ENCODE measurements at places on chromosomes 13 and 19.

DNA sequence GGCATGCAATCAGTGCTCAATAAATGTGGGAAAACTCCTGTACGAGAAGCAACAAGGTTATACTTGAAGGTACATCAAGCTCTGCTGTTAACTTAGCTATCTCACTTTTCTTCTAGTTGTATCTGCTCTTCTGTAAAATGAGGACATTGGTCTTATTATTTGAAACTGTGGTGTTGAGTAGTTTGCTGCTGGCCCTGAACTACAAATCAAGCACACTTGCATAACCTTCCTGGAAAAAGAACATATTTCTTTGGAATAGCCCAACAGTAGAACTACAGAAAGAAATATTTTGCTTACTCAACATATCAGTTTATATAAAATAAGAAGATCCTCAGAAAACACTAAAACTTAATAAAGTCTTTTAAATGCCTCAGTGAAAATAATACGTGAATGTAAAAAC, 203.0 kb downstream of the KCTD12 start:
- H3K4me1 ChIP-seq: no peaks in the 10 kb centered on the region
- no peaks in the 10 kb centered on the region for H3K36me3 ChIP-seq
- DNase-seq: no peak
- no peaks in the 10 kb centered on the region for H3K27me3 ChIP-seq
- H3K4me3 ChIP-seq: no peak overlapping the region

- H3K4me3 ChIP-seq: no peak overlapping the region
- no peaks in the 10 kb centered on the region for H3K27me3 ChIP-seq
- peak overlapping the region; percentile 87 for H3K27ac ChIP-seq
- peaks cover 2% of the 10 kb centered on the region for H3K4me1 ChIP-seq
Observed at GRCh38 chr19:45515807-45516401, 8.6 kb downstream of the VASP start.

DNA sequence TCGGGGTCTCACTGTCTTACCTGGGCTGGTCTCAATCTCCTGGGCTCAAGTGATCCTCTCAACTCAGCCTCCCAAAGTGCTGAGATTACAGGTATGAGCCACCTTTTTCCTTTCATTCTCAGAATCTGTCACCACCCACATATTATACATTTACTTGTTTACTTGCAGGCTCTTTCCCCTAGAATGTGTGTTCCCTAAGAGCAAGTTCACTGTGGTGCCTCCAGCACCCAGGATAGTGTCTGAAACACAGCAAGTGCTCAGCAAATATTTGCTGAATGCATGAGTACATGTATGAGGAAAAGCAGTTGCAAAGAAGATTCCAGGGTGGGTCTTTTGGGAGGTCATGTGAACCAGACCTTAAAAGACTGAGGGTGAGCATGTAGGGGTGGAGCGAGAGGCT, 96.8 kb downstream of the RGCC start:
- H3K27ac ChIP-seq: no peak overlapping the region
- no peaks in the 10 kb centered on the region for H3K4me1 ChIP-seq
- H3K36me3 ChIP-seq: no peaks in the 10 kb centered on the region
- no peak for DNase-seq

DNA sequence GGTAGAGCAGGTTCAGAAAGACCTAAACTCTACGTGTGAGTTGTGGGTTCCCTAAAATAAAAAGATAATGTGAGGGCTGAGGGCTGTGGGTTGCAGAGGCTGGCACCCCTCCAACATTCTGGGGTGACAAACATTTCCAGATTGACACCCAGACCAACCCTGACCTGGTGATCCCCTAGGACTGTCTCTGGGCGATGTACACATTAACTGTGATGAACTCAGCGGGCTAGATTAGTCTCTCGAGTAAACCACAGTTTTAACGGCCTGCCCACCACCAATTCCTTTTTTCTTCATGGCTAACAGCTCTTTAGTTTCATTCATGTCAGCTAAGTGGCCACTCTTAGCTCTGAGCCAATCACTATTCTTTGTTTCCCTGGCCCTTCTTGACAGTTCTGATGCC, 24.8 kb downstream of the SIAH3 start:
- H3K4me3 ChIP-seq: no peak overlapping the region
- no peaks in the 10 kb centered on the region for H3K4me1 ChIP-seq
- no peaks in the 10 kb centered on the region for H3K27me3 ChIP-seq
- DNase-seq: no peak

DNA sequence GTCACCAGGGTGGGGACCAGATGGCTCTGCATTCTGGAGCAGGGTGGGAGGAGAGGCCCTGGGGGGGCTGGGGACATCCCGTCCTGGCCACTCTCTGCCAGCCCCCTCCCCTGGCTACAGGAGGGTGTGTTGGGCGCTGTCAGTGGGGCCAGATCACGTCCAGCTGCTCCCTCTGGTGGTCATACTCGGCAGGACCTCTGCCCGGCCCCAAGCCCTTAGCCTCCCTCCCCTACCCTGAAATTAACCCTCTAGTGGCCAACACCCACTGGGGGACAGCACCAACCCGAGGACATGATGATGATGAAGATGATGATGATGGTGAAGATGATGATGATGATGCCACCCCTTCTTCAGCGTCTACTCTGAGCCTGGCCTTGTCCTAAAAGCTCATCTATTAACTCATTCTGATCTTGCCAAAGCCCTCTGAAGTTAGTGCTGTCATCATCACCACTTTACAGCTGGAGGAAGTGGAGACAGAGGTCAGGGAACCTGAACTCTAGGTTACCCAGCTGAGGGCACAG, 590 bp upstream of the LGI4 start:
- H3K36me3 ChIP-seq: no peaks in the 10 kb centered on the region
- peak; percentile 50 for DNase-seq
- no peak overlapping the region for H3K27ac ChIP-seq
- H3K4me1 ChIP-seq: no peaks in the 10 kb centered on the region
- H3K27me3 ChIP-seq: no peaks in the 10 kb centered on the region
- peak overlapping the region; percentile 22 for H3K4me3 ChIP-seq

- no peak for DNase-seq
- no peaks in the 10 kb centered on the region for H3K4me1 ChIP-seq
- H3K27me3 ChIP-seq: no peaks in the 10 kb centered on the region
Observed at GRCh38 chr19:3024870-3025548, 4.1 kb downstream of the TLE2 start.

DNA sequence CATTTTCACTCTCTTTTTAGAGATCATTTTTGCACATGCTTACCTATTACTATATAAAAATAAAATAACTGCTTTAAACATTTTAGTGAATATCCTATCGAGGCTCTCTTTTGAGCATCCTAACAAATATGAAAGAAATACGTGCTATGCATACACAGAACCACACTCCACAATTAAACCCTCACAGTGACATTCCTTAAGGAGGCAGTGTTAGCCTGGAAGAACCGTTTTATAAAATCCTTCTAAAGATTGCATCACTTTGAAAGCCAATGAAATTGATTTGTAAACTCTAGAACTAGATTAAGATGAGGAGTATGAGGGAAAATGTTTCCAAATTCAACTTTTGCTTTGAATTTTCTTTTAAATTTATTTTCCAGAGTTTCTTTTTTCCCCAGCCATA, 11.1 kb upstream of the ENOX1 start:
- DNase-seq: no peak
- H3K27ac ChIP-seq: no peak overlapping the region
- H3K4me3 ChIP-seq: no peak overlapping the region
- H3K27me3 ChIP-seq: no peaks in the 10 kb centered on the region
- no peaks in the 10 kb centered on the region for H3K4me1 ChIP-seq

DNA sequence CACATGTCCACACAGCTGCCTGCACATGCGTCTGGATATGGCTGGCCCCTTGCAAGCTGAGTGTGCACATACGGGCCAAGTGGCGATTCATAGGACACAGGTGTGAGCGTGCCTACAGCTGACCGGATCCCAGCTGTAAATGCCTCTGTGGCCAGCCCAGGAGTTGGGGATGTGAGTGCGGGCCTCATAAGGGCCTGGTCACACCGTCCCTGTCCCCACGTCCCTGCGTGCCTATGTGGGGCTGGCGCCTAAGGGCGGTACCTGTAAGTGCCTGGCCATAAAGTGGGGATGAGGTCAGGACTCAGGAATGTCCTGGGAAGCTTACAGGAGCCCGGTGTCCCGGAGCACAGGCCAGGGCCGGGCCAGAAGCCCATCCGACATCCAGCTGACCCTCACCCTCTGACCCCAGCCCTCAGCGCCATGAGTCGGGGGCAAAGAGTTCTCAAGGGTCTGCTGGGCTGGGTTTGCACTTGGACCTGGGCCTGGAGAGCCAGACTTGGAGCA, 1.3 kb upstream of the ARHGAP45 start:
- H3K36me3 ChIP-seq: no peaks in the 10 kb centered on the region
- no peak overlapping the region for H3K4me3 ChIP-seq
- no peaks in the 10 kb centered on the region for H3K27me3 ChIP-seq
- peak overlapping the region; percentile 71 for H3K27ac ChIP-seq

- H3K4me3 ChIP-seq: no peak overlapping the region
- no peaks in the 10 kb centered on the region for H3K27me3 ChIP-seq
- DNase-seq: no peak
- no peak overlapping the region for H3K27ac ChIP-seq
- H3K4me1 ChIP-seq: no peaks in the 10 kb centered on the region
Observed at GRCh38 chr13:43424412-43424811, 362.4 kb downstream of the ENOX1 start.

- H3K4me1 ChIP-seq: peaks cover 29% of the 10 kb centered on the region
- no peaks in the 10 kb centered on the region for H3K27me3 ChIP-seq
- peak overlapping the region; percentile 76 for H3K27ac ChIP-seq
- peak overlapping the region; percentile 7 for H3K4me3 ChIP-seq
Observed at GRCh38 chr19:49340069-49340864, 5.1 kb downstream of the CD37 start.

Data from Peyer's patch (tissue), 4 donors.